H1 (cell line): ENCODE measurements at places on chromosomes 13 and 19.

DNA sequence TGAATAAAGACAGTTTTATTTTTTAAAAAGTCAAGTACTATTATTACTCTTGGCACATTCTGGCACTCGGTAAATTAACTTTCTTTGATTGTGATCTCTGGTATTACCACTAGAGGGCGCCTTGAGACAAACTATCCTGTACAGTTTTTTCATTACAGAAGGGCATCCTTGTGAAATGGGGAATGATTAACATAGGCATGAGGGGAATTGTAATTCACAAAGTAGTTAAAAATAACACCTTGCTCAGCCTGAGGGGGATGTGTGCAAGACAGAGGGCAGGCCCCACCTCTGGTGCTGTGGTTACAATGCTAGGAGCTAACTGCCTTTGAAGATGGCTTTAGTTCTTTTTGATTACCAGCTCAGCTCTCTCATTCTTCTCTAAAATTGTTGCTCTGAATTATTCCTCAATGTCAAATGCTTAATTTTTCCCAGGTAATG is 24.2 kb upstream of the C1QTNF9B start:
- peak; percentile 54 for DNase-seq

DNA sequence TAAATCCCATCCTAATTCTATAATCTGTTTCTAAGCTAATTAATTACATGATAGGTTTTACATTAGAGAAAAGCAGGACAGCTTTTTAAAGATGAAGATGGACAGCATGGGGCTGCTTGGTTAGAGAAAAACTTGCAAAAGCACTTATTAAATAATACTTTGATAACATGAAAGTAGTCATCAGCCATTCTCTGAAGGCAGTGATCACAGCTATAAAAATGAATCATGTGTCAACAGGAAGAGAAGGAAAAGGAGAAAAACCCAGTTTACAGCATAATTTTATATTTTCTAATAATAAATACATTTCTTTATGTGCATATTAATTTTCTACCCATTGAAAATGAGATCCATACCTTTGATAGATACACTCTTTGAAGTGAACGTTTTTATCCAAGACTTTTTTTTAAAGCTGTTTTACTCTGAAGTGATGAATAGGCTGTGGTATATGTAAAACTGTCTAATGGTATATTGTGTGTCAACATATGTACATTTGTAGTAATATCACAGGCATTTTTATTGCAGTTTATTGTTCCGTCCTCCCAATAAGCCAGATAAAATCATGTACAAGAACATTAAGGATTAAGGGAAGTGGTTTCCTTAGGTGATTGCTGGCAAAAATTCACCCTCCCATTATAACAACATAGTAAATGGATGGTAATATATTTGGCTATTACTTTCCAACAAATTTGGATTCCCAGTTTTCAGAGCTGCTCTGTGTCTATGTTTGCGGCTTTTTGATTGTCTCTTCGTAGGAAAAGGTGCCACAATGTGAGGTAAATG is 1.3 kb upstream of the KLF5 start:
- no peak for DNase-seq

DNA sequence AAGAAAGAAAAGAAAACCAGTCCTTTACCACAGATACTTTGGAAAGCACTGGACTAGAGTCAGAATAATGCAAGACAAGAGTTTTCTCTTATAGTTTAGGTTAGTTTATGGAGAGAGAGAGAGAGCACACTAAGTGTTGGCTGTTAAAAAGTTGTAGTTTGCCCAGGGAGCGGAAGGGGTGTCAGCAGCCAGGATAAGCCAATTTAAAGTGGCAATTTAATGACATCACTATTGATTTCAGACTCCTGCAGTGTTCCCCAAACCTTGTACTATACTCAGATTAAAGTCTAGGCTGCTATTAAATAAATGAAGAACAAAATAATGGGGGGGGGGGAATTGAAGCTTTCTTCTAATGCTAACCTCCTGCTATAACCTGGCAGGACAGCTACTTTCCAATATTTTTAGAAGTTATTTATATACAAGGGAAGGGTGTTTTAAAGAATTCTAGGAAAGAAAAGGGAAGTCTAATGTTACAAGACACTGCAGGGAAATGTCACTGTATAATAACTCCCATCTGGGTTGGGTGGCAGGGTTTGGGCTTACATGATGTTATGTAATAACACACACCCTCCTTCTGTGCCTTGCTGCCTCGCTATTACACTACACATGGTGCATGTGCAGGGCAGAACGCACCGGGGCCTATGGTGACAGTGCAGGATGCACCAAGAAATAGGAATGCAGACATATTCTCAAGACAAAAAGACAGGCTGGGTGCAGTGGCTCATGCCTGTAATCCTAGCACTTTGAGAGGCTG is 19.9 kb downstream of the TPT1 start:
- no peak for DNase-seq

- DNase-seq: no peak
Measured at GRCh38 chr13:106468744-106469590, 66.5 kb downstream of the EFNB2 start.

GRCh38 chr19:51259348-51260245 is 8.7 kb downstream of the SIGLECL1 start:
- DNase-seq: peak; percentile 69

GRCh38 chr13:39016787-39017186 is 21.1 kb downstream of the PROSER1 start:
- no peak for DNase-seq

- DNase-seq: no peak
Measured at GRCh38 chr19:29858000-29858596, 46.3 kb downstream of the CCNE1 start.

- no peak for DNase-seq
Measured at GRCh38 chr13:80033286-80033685, 307.6 kb downstream of the SPRY2 start.

DNA sequence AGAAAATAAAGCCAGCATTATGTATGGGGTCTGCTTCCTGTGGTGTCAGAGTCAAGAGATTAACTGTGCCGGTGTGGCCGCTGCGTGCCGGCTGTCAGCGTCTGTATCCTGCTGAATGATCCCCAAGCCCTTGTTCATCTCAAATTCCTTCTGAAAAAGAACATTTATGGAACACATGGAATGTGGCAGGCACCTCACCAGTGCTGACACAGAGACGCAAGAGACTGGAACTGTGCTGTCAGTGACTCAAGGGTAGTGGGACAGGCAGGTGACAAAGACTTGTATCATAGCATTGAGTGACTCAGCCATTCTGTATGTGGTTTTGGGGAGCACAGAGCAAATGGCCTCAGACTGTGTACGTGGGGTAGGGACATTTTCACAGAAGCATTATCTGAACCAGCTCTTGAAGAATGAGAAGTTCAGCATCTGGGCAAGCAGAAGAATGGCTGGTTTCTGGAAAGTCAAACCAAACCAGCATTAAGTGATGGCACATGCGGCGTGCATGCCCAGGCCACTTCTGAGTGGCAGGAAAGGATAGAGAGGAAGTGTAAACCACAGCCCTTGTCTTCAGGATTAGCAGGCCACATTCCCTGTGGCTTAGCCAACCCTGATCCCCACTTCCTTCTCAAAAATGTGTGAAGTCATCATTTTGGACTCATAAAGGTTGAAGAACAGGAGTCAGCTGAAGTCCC is 54.0 kb upstream of the IRS2 start:
- DNase-seq: no peak

DNA sequence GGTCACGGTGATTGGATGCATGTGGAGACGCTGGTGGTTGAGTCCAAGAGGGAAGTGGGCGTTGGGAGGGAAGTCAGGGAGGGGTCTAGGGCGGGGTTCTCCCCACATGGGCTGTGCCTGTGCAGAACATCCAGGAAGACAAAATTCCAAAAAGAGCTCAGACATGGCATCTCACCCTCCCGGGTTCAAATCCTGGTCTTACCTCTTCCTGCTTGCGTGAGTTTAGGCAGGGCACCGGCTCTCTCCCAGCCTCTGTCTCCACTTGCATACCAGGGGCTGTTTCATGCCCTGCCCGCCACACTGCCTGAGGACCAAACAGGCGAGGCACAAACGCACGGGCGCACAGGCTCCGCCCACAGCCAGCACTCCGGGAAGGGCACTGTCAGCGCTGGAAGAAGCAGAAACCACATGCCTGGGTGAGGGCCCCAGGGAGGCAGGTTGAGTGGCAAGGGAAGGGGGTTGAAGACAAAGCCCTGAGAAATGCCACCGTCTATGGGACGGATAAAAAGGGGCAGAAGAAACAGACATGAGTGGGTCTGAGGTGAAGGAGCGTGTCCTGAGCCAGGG is 123.6 kb upstream of the SOX1 start:
- peak; percentile 37 for DNase-seq

DNA sequence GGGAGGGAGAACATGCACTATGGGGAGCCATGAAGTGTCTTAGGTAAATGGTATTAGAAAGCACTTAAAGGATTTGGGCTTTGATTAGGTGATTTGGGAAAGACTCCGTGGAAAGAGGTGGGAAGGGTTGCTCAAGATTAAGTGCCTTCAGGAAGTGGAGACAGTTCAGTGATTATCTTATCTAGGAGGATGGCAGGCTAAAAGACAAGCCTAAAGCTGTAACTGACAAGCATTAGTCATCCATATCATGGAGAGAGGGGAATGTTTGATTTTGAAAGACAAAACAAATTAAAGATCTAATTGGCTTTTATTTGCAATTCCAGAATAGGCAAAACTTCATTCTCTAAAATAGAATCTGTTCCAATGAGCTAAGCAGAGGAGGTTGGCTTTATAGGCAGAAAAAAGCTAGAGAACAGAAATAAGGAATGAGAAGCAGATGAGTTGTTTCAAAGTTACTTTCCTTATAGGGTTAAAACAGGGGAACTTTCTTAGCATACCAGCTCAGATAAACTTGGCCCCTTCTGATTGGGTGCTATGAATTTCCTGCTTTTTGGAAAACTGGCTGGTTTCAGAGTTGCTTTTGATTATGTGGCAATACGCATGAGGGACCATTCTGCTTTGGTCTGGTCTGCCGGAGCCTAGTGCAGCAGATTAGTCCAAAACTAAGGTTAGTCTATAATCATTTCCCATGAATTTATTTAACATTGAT is 1.8 kb upstream of the DIAPH3 start:
- DNase-seq: no peak

GRCh38 chr19:57321751-57322150 is 1.5 kb downstream of the ZNF543 start:
- no peak for DNase-seq

DNA sequence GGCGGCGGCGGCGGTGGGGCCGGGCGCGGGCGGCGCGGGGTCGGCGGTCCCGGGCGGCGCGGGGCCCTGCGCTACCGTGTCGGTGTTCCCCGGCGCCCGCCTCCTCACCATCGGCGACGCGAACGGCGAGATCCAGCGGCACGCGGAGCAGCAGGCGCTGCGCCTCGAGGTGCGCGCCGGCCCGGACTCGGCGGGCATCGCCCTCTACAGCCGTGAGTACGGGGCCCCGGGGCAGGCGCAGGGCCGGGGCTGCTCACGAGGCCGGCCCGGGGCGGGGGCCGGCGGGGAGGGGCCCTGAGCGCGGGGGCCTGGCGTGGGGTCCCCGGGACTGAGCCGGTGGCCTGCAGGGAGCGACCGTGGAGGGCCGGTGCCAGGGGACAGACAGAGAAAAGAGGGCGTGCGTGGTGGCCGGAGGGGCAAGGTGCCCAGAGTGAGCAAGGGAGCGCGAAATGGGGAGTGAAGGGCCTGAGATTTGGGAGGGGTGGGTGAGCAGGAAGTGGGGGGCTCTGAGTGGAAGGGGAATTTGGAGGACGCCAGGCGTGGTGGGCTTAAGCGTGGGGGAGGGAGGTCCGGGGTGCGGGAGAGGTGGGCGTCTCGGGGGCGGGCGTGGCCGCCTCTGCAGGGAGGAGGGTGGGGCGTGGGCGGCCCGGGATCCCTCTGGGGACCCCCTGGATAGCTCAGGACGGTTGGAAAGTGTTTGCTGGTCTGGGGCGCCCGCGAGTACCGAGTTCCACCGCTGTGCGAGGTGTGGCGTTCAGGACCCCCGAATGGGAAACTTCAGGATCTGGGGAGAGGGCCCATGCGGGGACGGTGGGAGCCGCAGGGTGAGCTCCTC is 575 bp downstream of the CARM1 start:
- DNase-seq: no peak

GRCh38 chr19:55084416-55084815 is 8.7 kb downstream of the EPS8L1 start:
- DNase-seq: no peak

GRCh38 chr19:18946918-18947317 is 5.9 kb upstream of the HOMER3 start:
- DNase-seq: no peak

DNA sequence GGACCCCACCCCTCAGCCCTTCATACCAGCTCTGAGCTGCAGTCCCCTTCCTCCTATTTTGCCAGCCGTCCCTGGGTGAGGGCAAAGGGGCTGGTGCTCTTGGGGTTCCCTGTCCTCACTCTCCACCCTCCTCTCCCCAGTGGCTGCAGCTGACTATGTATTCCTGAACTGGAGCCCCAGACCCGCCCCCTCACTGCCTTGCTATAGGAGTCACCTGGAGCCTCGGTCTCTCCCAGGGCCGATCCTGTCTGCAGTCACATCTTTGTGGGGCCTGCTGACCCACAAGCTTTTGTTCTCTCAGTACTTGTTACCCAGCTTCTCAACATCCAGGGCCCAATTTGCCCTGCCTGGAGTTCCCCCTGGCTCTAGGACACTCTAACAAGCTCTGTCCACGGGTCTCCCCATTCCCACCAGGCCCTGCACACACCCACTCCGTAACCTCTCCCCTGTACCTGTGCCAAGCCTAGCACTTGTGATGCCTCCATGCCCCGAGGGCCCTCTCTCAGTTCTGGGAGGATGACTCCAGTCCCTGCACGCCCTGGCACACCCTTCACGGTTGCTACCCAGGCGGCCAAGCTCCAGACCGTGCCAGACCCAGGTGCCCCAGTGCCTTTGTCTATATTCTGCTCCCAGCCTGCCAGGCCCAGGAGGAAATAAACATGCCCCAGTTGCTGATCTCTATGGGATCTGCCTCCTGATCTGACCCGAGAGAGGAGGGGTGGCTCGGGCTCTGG is 2.4 kb downstream of the COX7A1 start:
- no peak for DNase-seq

GRCh38 chr19:10983026-10983425 is 22.2 kb downstream of the SMARCA4 start:
- DNase-seq: no peak

GRCh38 chr13:42526804-42527203 is 47.1 kb upstream of the TNFSF11 start:
- no peak for DNase-seq

GRCh38 chr13:101520672-101521071 is 68.2 kb downstream of the ITGBL1 start:
- DNase-seq: no peak

DNA sequence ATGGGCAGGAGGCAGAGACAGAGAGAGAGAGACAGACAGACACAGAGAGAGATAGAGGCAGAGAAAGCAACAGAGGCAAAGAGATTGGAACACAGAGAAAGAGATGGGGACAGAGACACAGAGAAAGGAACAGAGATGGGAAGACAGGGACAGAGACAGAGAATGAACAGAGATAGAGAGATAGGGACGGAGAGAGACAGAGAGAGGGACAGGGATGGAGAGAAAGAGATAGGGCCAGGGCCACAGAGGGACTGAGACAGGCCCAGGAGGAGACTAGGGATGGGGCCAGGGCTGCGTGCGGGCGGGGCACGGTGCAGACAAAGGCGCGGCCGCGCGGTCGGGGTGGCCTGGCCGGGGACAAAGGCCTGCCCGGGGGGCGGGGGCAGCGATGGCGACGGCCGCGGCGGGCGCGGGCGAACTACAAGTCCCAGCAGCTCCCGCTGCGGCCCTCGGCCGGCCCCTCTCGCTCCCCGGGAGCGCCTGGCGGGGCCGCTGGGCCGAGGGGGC is at the start of gene ZNF358:
TSS of gene ZNF358 (plus strand) at position 459 of the 507 bp plus-strand sequence. CDS start 3,140 bp downstream, outside the sequence.
- no peak for DNase-seq
